Activated CD4-positive, alpha-beta T cell treated with anti-CD3 and anti-CD28 coated beads for 36 hours (primary cell): ENCODE measurements at places on chromosomes 6 and 20.

DNA sequence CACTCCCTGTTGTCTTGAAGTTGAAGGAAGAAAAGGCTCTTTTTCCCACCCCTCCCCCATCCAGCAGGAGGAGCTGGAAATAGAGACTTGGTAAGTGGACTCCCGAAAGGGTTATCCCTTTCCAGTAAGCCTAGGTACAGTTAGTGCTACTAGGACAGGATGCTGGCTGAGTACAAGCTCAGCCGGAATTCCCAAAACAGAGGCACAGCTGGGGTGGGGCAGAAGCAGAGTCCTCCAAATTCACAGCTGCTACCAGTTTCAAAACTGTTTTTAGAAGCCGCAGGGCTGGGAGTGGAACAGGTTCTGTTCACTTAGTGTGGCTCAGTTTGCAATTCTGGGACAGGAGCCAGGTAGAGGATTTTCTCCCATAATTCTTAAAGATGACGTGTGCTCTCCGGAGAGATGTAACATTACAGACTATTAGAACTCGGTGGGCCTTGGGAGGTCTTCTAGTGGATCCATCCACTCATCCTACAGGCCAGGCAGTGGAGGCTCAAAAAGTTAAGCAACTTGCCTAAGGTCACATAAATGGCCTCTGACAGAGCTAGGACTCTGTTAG is 19.0 kb upstream of the UTRN start:
- DNase-seq, result no peak

DNA sequence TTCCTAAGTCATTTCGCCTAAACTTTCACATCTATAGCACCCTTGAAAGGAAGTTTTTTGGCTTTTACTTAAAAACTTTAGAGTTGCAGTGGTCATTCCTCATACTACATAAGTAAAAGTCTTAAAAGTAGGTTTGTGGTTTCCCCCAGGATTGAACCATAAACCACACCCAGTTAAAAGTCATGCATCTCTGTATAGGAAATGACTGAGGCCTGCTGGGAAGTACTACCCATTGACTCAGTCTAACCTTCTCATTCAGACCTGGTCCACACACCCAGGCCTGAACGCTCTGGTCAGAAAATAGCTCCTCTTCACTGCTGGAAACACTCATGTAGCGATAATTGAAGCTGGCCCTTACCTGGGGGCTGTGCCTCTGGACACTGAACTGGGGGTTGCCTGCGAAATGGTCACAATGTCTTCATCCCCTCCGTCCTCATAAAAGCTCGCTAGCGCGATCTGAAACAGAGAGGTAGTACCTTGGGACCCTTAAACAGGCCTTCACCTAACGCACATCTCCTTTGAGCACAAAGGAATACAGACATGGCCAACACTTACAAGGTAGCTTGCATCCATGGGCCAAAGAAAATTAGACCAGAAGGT is 2.6 kb downstream of the NSFL1C start:
- no peak for DNase-seq

GRCh38 chr20:2118783-2119182 is 17.2 kb downstream of the STK35 start:
- DNase-seq, result peak; percentile 35

- no peak for DNase-seq
Observed at GRCh38 chr6:11865680-11866300, 87.2 kb upstream of the ADTRP start.

- DNase-seq, result no peak
Observed at GRCh38 chr6:118316796-118317384, 231.2 kb upstream of the PLN start.

DNA sequence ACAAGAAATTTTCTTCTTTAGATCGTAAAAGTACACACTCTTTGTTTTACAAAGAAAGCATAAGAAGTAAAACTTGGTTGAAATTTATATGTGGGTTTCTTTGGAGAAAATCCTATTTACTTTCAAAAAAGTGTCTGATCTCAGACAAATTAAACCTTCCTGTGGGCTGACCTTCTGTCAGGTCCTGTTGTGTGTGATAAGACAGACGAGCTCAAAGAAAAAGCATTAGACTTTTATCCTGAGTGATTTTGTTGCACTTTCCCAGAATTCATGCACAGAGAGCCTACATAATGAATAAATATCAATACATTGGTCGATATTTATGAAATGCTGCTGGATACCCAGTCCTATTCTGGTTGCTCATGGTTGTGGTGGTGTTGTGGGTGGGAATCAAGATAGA is 302.1 kb upstream of the SYNCRIP start:
- no peak for DNase-seq

DNA sequence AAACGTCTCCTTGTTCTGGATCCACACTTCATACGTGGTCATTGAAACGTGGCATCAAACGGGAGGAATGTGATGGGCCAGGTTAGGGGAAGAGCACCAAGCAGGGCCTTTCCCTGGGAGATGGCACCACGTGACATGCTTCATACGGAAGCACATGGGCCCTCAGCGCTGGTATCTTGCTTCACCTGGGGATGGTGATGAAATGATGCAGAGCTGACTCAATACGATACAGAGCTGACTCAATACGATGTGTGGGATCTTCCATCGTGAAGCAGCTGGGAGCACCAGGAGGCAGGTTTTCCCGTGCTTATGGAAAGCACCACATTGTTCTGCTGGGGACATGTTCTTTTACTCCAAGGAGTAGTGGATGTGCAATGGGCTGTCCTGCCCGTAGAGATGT is 22.5 kb upstream of the TAGAP start:
- DNase-seq, result peak; percentile 60

- DNase-seq, result peak; percentile 89
Observed at GRCh38 chr6:26158076-26158580, 70.9 kb downstream of the HFE start.

- DNase-seq, result no peak
Observed at GRCh38 chr6:84016029-84016428, 17.5 kb upstream of the MRAP2 start.

DNA sequence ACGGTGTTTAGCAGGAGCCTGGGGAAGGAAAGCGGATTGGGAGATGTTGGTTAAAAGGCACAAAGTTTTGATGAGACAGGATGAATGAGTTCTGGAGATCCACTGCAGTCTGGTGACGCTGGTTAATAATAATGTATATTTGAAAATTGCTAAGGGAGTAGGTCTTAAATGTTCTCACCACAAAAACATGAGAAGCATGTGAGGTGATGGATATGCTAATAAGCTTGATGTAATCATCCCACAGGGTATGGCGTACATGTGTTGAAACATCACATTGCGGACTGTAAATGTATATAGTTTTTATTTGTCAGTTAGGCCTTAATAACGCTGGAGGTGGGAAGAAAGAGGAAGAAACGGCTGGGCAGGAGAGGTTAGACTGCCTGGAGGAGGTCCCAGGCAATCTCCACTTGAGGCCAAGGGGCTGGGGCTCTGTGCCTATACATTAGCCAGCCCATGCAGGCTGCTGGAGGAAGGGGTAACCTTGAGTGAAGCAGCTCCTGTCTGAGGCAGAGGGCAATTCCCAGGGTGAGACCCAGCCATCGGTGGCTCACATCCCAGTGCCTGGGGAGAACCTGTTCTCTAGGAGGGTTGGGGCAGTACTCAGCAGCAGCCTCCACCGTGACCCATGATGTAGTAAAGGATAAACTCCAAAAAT is 188.2 kb upstream of the QKI start:
- DNase-seq, result no peak

DNA sequence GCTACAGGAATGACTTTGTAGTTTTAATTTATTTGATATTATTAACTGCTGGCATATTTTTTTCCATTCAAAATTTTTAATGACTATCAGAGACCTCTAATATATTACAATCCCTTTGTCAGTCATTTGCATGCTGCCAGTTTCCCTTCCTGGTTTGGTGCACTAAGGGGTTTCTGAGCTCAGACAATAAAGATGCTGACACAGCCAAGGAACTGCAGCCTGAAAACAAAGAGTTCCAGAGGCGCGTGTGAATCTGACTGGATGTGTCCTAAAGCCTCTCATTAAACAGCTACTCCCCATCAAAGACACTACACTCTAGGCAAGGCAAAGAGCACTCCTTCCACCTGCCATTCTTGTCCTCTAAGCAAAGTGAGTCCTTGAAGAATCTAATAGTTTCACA is 116.8 kb upstream of the DST start:
- DNase-seq, result no peak

GRCh38 chr6:33784787-33785186 is 4.1 kb downstream of the LEMD2 start:
- no peak for DNase-seq

DNA sequence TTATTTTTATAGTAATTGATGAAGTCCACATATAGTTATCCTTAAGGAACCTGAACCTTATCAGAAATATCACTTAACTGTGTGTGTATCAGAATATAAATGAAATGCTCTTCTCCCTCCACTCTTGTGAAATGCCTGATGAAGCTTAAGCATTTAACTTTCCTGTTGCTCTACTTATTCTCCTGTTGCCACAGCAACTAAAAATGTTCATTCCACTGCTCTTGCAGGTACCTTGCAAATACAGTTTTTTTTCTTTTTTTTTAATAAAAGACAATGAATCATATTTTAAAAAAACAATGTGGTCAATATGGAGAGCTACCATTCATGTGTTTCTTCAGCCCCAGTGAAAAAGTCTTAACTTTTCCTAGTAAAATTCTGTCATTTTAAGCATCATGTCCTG is 210.3 kb downstream of the RFPL4B start:
- no peak for DNase-seq

DNA sequence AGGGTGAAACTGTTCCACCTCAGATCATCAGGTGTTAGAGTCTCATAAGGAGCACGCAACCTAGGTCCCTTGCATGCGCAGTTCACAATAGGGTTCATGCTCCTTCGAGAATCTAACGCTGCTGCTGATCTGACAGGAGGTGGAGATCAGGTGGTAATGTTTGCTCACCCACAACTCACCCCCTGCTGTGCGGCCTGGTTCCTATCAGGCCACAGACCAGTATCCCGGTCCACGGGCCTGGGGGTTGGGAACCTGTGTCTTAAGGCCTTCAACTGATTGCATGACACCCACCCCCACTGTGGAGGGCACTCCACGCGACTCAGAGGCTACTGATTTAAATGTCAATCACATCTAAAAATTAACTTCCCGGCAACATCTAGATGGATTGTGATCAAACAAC is 411.2 kb upstream of the SULF2 start:
- DNase-seq, result no peak

GRCh38 chr20:50067461-50067860 is 45.5 kb downstream of the UBE2V1 start:
- DNase-seq, result no peak

DNA sequence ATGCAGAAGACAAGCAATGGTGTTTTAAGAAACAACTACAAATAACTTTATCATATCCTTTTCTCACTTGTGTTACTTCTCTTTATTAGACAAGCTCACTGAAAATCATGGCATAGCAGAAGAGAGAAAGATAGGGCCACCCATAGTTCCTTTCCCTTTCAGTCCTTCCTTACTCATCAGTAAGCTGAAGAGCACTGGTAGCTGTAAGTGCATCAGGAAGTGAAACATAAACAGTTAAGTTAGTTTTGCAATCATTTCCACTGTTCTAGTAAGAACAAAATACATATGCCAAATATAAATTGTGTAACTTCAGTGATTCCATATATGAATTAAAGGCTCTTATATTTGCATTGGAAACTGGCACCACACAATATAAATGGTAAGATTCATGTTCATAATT is 220.1 kb downstream of the HACE1 start:
- no peak for DNase-seq

DNA sequence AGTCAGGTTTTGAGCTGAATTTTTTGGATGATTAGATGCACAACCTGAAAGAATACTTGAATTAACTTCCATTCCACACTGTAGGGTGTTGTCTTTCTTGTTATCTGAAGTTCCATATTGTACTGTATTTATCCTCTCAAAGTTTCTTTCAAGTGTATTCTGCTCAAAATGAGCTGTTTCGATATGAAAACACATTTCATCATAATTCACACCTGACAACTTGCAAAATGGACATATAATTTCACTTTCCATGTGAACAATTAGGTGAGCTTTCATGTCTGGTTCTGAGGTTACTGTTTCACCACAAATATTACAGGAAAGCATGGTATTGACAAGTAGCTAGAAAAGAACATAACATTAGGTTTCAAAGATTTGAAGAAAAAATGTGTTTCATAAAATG is 1.7 kb downstream of the ZUP1 start:
- DNase-seq, result no peak

DNA sequence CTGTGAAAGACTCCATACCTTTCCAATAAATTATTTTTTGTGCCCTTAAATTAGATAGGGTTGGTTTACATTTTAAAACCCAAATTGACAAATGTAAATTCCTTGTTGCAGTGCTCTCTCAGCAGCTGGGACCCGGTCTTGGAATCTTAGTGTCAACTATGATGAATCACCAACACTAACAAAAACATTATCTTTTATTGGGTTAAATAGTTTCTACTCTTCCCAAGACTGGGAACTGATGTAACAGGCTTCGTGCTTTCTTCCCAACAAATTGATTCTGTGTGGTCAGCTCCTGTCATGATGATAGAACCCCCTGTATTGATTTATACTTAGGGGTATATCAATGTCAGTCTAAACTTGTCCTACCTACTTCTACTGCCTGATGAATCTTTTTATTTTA is 23.2 kb upstream of the AHI1 start:
- DNase-seq, result no peak

- peak; percentile 48 for DNase-seq
Observed at GRCh38 chr20:62064770-62065673, 659 bp downstream of the TAF4 start.

- no peak for DNase-seq
Observed at GRCh38 chr6:149108038-149108748, 209.3 kb upstream of the TAB2 start.

GRCh38 chr6:32982702-32983492 is 14.5 kb downstream of the BRD2 start:
- DNase-seq, result no peak

GRCh38 chr6:81668615-81669047 is 83.8 kb downstream of the TENT5A start:
- no peak for DNase-seq
